Activated CD4-positive, alpha-beta T cell treated with anti-CD3 and anti-CD28 coated beads for 4 hours (primary cell): ENCODE measurements at places on chromosomes 1 and 21.

- DNase-seq = no peak
Observed at GRCh38 chr1:205256951-205257625, 29.3 kb downstream of the TMCC2 start.

DNA sequence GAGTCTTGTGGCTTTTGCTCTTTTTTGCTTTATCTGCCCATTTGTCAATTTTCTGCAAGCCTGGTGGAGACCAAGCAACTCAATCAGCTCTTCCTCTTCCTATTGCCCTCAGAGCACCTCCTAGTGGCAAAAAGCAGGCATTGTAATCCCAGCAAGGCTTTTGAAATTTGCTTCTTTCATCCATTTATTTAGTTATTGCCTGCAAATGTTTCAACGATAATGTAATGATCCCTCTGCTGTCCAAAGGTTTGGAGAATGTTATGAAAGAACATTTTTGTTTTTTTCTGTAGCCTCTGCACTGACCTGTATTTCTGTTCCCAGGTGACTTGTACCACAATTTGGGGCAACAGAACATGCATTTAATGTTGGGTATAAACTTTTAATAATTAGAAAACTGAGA lies 127.8 kb downstream of the GABPA start:
- DNase-seq = no peak

DNA sequence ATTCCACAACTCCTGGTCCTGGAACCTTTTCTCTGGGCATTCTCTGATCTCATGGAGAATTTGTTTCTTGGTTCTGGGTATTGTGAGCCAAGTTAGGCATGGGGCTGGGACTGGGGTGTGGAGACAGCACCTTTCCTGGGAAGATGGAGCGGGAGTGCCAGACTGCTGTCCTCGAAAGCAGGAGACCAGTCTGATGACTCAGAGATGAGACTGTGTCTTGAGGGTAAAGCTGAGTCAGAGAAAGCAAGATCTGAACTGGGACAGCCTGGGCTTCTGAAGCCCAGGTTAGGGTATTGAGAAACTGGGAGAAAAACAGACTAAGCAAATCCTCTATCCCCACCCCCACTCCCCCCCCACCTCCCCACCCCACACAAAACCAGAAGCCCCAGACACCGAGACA lies 2.2 kb upstream of the KANK4 start:
- DNase-seq = no peak

GRCh38 chr1:116433275-116434257 lies 60.5 kb downstream of the ATP1A1 start:
- no peak for DNase-seq

- no peak for DNase-seq
Observed at GRCh38 chr1:9316080-9316444, 23.4 kb downstream of the SPSB1 start.
